ENCODE measurements at places on chromosomes 16 and 17.

DNA sequence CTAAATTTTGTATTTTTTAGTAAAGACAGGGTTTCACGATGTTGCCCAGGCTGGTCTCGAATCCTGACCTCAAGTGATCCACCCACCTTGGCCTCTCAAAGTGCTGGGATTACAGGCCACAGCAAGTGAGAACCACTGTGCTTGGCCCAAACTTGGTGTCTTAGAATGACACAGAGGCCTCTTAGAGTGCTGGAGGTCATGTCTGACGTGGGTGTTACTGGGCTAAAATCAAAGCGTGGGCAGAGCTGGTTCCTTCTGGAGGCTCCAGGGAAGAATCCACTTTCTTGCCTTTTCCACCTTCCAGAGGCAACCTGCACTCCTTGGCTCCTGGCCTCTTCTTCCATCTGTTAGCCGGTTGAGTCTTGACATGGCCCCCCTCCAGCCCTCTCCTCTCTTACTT, 53.8 kb downstream of the IRF8 start:
- no peak for DNase-seq

- DNase-seq, result no peak
Observed at GRCh38 chr16:75420987-75421819, 12.1 kb downstream of the CFDP1 start.

GRCh38 chr16:23510164-23510914, at the start of gene GGA2:
GGA2 (minus strand) TSS chr16:23510494; CDS start chr16:23510411, 83 bp downstream.
- peak; percentile 21 for DNase-seq

- DNase-seq, result no peak
Observed at GRCh38 chr16:9658164-9658563, 524.1 kb downstream of the GRIN2A start.

GRCh38 chr17:63082952-63083351, 116.9 kb downstream of the TANC2 start:
- DNase-seq, result no peak

- no peak for DNase-seq
Observed at GRCh38 chr16:61549327-61549726, 486.9 kb downstream of the CDH8 start.

DNA sequence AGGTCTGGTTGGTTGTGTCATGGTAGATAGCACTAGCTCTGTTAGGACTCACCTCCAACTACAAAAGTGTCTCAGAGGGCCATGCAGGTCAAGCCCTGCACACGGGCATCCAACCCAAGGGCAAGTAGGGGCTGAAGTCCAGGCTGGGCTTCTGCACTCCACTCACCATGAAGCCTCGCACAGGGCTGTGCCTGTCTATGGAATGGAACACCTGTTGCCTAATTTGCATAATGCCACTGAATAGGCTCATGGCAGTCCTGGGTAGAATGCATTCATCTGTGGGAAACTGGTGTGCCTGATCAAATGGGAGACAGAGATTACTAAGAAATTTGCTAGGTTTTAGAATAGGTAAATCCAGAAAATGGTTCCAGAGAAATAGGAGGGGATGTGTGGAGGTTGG, 8.0 kb upstream of the AKAP1 start:
- DNase-seq, result no peak

DNA sequence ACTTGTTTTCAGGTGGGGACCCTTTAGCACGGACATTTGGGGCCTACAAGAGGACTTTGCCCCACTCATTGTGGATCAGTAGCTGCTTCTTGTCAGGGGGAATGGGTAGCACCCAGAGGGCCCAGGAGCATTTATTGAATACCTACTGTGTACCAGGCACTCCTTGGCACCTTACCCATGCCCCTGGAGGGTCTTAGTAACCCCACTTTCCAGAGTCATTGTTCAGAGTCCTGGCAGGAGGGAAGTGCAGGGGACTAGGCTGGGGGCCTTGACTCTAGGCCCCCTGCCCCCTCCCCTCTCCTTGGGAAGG, 21.0 kb upstream of the CIBAR2 start:
- no peak for DNase-seq

DNA sequence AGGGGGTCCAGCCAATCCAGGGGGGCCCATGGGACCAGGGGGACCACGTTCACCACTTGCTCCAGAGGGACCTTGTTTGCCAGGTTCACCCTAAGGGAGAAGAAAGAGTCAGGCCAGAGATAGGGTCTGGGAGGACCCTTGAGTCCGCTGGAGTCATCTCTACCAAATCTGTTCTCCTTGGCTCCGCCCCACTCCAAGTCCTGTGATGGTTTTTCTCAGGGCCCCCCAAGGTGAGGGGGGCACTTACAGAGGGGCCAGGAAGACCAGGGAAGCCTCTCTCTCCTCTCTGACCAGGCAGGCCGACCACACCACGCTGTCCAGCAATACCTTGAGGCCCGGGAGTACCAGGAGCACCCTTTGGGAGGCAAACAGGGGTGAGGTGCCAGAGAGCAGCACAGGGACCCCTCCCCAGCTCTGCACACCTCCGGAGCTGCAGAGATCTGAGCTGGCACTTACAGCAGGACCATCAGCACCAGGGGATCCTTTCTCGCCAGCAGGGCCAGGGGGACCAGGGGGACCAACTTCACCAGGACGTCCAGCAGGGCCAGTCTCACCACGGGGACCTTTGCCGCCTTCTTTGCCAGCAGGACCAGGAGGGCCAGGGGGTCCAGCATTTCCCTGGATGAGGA, 12.4 kb downstream of the COL1A1 start:
- DNase-seq, result no peak

- no peak for DNase-seq
Observed at GRCh38 chr17:3547628-3548027, 10.0 kb downstream of the TRPV3 start.
